Stimulated activated CD4-positive, alpha-beta T cell treated with anti-CD3 and anti-CD28 coated beads, Interleukin-4, amount 100 ng/mL, for 4 hours (primary cell): ENCODE measurements at places on chromosomes 1 and 21.

- no peak for DNase-seq
Measured at GRCh38 chr1:238099871-238100270, 209.1 kb upstream of the ZP4 start.

DNA sequence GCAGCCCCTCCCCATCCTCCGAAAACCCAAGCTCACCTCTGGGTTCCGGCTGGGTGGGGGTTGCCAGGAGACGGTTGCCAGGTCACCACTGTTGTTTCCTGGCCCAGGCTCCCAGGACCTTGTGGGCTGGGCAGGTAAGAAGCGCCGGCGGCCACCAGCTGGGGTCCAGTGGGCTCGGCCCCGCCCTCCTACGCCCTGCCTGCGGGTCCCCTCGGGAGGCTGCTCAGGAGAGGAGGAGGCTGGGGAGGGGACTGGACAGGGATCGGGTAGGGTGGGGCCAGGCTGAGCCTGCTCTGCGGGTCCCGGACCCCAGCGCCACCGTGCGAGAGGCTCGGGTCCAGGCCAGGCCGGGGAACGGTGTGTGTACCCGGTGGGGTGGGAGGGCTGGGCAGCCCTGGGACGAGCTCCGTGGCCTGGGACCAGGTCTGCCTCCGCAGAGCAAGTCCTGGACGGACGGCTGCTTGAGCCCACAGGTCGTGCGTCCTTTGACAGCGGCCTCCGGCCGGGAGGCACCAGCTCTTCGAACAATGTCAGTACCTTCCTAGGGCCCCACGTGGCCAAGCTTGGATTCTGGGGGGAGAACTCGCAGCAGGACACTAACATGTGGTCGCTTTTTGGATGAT is at the start of gene TTLL10:
Gene TTLL10, plus strand, starts transcription at position 88 of the 623 bp plus-strand sequence. CDS start 5,336 bp downstream, outside the sequence.
- DNase-seq, result peak; percentile 24

- DNase-seq, result no peak
Measured at GRCh38 chr1:29344336-29344735, 108.0 kb downstream of the PTPRU start.

DNA sequence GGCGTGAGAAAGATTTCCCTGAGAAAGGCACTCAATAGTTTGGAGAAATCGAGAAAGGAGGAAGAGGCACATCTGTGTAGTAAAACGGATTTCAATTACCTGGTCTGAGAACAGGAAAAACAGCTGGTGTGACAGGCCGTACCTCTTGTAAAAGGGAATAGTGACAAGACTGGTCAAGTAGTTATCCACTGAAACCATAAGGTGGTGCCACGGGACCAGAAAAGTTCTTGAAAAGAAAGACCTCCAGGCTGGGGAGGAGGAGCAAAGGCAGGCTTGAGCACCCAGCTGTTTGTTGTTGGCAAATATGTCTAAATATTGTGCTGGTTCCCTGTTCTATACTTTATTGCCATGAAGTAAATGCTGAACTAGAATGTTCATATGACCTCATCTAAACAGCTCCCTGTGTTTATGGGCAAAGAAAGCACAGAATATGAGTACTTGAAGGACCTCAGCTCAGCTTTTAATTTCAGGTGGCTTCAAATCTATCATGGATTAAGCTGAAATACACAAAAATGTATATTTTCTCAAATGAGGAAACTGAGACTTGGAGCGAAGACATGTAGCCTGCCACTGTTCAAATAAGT is 4.0 kb downstream of the HAO2 start:
- DNase-seq, result no peak

- no peak for DNase-seq
Measured at GRCh38 chr21:14382486-14382834, 486 bp downstream of the HSPA13 start.
